NCI-H1092 (cell line): ENCODE measurements at places on chromosomes 13 and 19.

GRCh38 chr13:86172961-86173360 lies 373.7 kb upstream of the SLITRK6 start:
- no peak for DNase-seq

DNA sequence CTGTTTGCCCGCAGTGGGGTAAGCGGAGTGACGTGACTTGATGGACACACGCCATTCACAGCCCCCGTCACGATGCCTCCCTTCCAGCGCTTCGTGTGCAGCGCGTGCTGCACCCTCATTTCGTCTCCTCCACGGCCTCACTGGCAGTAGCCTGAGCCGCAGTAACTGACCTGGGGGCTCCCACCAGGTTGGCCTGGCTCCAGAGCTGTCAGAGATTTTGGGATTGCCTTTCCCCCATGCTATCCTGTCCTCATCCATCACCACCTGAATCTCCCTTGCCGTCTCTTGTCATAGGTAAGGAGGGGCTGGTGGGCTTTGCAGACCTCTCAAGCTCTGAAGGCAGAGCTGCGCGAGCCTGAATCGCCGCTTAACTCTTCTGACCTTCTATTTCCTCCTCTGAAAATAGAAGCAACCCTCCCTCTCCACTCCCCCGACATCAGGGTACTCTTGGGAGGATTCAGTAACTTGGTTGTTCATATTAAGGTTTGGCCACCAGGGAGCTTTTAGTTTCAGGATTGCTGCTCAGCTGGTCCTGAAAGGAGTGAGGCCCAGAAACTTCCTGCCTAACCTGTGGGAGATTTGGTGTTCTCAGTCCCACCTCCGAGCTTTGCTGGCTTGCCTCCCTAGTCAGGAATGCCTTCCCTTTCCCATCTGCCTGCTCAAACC lies 27.9 kb downstream of the SIGLEC5 start:
- no peak for DNase-seq

GRCh38 chr19:7349961-7350711 lies 1.4 kb downstream of the ARHGEF18 start:
- DNase-seq: no peak

DNA sequence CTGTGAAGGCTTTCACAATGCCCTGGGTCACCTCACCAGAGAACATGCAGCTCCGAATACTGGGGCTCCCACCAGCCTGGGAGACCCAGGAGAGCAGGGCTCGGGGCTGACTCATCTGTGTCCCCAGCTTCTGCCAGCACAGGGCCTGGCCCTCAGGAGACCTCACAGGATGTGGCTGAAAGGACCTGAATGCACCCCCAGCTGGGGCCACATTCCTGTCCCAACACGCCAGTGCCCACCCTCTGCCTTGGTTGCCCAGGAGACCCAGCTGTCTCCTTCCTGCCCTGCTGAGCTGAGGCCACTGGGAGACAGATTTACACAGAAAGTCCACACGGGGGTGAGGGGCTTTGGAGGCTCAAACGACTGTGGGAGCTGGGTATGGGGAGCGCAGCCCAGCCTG lies 11.9 kb downstream of the BCAT2 start:
- DNase-seq: no peak

GRCh38 chr19:13164343-13165161 lies 14.3 kb downstream of the IER2 start:
- peak; percentile 55 for DNase-seq

DNA sequence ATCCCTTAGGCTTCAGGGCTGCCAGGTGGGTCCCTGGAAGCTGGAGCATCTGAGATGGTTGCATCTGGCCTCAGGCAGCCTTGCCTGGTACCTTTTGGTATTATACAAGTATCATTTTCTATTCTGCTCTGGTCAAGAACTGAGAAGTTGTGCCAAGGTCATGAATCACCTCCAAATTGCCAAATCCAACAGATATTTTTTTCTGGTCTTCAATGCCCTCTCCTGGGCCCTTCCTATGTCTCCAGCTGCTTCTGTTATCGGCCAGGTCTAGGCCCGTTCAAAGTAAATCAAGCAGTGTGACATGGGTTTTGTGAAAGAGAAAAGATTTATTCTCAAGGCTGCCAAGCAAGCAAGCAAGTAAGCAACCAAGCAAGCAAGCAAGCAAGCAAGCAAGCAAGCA lies 271.1 kb upstream of the MAB21L1 start:
- no peak for DNase-seq

- DNase-seq: peak; percentile 35
Observed at GRCh38 chr19:17234911-17235299, 8.9 kb downstream of the OCEL1 start.

DNA sequence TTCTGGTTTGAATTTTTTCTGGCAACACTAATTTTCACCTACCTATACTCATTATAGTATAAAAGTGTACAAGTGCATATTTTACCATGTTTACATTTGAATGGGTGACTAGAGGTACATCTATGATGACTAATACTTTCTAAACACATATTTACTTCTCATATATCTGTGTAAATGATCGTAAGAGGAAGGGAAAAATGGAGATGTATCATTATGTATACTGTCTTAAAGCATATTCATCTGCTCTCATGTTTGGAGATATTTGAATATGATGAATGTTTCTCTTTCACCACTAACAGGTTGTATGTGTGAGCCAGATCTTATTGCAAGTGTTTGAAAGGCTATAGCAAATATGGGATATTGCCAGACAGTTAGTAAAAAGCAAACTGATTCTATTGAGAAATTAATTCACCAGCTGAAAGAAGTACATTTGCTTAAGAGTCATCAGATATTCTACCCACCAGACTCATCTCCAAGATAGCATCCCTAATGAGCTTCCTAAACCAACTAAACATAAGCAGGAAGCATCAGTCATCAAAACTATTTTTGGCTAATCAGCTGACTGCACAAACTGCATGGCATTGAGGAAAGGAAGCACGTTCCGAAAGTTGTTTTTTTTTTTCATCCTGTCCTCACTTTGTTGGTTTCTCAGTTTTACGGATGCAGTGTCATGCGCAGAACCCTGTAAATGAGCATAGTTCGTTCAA lies 738.2 kb downstream of the GPC5 start:
- DNase-seq: no peak

DNA sequence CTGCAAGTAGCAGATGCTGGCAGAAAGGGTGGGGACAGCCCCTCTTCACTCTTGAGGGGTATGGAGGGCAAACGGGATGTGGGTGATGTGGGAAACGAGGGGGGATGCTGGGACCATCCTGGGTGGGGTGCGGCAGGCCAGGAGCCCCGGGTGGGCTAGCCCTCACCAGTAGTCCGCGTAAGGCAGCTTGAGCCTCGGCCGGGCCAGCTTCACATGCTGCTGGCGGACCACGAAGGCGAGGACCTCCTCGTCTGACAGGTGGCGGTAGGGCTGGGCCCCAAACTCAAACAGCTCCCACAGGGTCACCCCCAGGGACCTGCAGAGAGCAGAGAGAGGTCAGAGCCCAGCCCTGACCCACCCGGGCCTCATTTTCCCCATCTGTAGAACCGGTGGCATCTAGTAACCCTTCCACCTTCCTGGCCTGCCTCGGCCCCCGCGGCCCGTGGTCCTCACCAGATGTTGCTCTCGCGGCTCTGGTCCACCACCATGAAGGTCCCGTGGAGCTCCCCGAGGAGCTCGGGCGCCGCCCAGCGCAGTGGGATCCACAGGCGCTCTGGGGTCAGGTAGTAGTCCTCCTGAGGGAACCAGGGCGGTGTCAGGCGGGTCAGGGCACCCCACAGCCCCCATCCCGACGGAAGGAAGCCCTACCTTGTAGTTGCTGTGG lies 10.7 kb downstream of the LMTK3 start:
- DNase-seq: no peak

DNA sequence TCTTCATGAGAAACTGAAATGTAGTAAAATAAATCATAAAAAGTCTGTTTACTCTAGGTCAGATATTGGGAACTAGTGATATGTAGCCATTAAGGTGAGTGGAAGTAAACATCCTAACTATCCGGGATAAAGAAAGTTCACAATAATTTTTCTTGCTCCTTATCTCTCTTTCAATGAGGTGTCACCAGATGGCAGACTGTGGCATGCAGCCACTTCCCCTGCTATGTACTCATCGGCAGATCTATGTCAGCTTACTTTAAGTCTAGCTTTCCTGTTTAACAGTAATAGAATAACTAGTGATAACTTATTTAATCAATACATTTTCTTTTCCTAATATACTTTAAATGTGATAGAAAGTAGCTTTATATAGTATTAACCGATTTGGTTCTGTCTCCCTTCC lies 181.9 kb downstream of the NDFIP2 start:
- no peak for DNase-seq

DNA sequence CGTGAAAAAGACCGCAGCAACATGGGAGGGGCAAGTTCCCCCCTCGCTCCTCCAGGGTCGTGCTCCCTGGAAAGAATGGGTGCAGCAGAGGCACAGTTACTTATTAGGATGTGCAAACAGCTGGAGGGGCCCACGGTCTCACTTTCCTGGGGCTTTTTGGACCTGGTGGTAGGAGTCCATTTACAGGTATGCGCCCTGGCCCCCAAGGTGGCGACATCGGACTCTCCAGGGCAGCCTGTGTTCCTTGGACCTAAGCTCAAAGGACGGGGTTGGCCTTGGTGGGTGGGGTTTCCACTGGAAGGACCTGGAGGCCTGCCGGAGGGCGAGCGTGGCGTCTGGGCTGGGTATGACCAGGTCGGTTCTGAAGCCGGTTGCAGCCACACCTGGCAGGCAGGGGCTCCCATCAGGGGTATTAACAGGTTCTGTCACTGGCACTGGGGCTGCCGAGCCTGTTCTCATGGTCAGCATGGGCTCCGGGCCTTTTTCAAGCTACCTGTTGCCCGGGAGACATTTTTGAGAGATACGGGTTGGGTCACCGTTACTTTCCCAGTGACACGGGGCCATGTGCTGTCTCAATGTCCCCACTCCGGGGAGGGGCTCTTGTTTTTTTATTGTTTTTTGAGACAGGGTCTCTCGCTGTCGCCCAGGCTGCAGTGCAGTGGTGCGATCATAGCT lies 5.9 kb downstream of the ZFR2 start:
- DNase-seq: no peak

DNA sequence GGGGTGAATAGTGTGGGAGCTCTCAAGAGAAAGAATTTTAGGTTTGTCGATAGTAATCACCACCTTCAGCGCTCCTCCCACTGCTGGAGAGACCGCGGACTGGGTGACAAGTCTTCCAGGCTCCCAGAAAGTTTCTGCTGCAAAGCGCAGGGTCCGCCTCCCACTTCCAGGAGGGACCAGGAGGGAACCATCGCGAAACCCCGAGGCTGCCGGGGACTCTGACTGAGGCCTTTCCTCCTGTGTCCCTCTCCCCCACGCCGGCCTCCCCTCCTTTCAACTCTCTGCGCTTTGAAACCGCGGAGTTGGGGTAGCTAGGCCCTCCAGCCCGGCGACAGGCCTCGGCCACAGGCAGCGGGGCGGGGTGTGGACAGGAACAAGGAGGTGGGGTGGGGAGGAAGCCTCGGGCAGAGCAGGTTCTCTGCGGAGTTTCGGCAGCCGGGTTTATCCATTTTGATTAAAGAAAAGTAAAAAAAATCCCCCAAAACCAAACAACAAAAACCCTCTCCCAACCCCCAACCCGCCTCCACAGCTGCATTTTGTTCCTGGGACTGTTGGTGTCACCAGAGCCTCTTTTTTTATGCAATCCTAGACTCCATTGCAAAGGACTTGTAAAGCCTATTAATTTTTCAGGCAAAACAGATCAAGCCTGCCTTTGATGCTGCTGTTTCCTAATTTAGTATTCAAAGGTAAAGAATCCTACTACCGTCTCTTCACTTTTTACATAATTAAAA lies 157.2 kb downstream of the TM9SF2 start:
- DNase-seq: peak; percentile 85
